ENCODE measurements at places on chromosomes 6 and 20. TPM values are rescaled to one million over a fixed set of nuclear protein-coding genes. Genes with fewer than 3 reads are reported as not detected.

GRCh38 chr6:152091851-152092341 is 284.4 kb downstream of the ESR1 start:
- no peak for DNase-seq

- no peak for DNase-seq
Measured at GRCh38 chr20:37471741-37472235, 49.3 kb upstream of the NNAT start.

- DNase-seq, result no peak
Measured at GRCh38 chr20:54467622-54468021, 7.8 kb upstream of the DOK5 start.

GRCh38 chr20:53159160-53159559 is 187.0 kb downstream of the TSHZ2 start:
- DNase-seq, result no peak

- DNase-seq, result no peak
Measured at GRCh38 chr6:41636833-41637193, 1.5 kb upstream of the MDFI start.

DNA sequence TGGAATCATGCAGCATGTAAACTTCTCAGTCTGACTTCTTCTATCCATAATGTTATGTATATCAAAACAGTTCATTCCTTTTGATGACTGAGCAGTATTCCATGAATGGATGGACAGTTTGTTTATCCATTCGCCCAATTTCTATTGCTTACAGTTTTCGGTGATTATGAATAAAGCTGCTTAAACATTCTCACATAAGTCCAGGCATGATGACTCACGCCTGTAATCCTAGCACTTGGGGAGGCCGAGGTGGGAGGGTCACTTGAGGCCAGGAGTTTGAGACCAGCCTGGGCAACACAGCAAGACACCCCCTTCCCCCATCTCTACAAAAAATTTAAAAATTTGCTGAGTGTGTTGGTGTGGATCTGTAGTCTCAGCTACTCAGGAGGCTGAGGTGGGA is 22.9 kb upstream of the HMGA1 start:
- DNase-seq, result no peak

GRCh38 chr6:117498159-117498558 is 15.7 kb downstream of the DCBLD1 start:
- no peak for DNase-seq

DNA sequence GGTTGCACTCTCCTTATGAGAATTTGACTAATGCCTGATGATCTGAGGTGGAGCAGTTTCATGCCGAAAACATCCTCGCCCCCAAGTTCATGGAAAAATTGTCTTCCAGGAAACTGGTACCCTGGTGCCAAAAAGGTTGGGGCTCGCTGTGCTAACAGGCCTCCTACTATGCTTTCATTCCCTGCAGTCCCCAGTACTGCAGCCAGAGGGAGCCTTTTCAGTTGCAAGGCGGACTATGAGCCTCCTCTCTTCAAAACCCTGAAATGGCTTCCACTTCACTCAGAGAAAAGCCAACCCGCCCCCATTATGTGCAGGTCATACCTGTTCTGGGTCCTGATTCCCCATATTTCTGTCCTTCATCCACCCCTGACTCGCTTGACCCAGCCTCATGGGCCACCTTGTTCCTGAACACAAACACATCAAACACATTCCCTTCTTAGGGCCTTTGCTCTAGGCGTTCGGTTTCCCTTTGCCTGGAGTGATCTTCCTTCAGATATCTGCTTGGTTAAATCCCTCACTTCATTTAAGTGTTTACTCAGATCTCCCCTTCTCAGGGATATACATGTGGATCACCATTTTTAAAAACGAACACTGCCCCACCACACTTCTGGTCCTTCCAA is 173.7 kb downstream of the PHACTR1 start:
- DNase-seq, result no peak

DNA sequence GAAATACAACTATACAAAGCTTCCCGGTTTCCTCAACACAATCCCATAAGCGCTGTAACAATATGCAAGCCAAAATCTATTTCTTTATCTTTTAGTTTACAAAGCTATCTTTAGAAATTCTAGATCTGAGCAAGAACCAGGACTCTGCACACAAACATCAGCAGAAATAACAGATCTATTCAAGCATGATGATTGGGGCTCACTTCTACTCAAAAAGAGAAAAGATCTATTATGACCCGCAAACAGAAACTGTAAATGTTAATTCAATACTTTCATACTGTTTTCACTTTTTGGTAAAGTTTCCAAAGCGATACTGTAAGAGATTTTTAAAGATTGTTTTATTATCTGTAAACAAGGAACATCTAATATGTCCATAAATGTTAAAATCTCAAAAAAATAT is 86.6 kb downstream of the SESN1 start:
- no peak for DNase-seq

DNA sequence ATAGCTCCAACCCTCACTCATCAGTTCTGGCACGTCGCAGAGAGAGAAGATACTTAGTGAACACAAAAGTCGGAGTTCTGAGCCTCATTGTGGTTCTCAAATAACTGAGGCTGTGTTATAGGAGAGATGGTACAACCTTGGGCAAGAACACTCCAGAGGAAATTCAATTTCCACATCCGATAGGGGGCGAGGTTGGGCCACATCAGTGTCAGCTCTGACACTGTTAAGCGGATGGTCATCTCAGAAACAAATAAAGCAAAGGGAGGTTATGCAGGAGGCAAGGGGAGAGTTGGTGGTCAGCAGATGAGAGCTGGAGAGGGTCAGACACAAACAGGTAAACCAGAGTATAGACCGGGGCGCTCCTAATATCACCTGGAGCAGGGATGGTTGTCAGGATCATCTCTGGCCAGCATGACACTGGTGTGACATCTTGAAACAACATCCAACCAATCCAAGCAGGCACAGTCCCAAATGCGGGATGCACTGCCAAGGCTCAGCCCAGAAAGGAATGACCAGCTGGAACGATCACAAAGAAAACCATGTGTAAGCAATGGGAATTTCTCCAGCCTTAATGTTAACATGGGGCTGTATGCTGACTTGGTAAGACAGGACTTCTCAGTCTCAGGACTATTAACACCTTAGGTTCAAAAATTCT is 331.8 kb downstream of the HACE1 start:
- no peak for DNase-seq

GRCh38 chr6:88588938-88589337 is 374.5 kb downstream of the RNGTT start:
- no peak for DNase-seq

DNA sequence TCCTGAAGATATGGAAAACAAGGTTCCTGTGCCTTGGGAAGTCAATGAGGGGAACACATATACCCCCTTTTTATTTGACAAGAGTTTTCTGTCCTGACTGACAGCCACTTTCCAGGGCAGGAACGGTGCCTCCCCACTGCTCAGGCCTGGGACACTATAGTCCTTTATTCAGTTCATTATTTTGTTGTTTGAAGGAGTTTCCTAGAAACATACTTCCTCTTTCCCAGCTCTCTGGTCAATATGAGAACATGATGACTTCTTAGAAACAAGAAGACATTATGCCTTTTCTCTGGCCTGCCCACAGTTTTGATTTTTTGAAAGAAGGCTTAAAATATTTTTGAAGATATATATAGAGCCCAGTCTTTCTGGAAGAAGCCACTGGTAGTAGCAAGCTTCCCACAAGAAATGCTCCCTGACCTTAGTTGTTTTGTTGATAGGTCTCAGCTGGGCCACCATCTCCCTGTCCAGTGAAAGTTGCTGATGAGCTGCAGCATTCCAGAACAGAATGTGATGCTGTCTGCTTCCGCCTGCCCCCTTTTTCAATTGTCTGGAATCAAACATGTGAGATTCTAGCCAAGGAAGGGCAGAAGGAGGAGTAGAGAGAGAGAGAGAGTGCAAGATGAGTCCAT is 350.0 kb upstream of the PRND start:
- peak; percentile 57 for DNase-seq

GRCh38 chr20:41166201-41167117 is 29.1 kb downstream of the PLCG1 start:
- DNase-seq, result no peak

DNA sequence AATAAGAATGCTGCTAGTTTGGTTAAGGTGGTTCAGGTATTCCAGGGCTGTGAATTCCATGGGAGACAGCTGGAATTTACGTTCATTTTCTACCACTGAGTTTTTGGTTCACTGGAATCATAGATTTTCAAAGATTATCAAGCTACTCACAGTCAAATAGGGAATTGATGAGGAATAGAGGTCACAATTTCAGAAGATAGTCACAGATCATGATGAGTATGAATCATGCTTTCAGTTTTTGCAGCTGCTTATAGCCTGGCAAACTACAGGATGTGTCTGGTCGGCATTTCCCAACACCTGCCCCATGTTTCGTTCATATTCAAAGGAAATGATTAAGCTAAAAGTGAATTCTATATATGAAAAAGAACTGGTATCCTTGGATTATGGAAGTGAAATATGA is 58.7 kb downstream of the BCKDHB start:
- DNase-seq, result no peak

DNA sequence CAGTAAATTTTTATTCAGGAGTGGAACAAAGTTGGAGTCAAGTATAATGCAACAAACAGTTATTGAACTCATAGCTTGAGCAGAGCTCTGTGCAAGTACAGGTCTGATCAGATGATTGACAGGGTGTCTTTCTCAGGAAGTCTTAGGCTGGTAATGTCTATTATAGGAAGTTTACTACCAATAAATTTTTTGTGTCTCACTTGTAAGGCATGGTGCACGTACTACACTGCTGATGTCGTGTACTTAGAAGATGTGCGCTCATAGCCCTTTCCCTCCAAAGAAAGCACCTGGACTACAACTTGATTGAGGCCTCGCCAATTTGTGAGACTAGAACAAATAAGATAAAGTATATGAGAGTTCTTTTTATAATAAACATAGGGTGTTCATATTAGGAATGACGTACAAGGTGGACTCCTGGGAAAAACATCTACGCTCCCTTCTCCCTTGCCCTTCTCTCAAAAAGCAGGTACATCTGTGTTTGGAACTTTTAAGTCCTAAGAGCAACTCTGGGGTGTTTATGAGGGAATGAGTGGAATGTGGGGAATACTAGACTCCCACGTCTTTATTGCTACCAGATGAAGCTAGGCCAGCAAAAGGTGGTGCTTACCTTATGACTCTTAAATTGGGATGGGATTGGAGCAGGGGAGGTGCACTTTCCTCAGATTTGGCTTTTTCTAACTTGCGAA is 1.5 kb downstream of the NDUFAF5 start:
- DNase-seq, result no peak

DNA sequence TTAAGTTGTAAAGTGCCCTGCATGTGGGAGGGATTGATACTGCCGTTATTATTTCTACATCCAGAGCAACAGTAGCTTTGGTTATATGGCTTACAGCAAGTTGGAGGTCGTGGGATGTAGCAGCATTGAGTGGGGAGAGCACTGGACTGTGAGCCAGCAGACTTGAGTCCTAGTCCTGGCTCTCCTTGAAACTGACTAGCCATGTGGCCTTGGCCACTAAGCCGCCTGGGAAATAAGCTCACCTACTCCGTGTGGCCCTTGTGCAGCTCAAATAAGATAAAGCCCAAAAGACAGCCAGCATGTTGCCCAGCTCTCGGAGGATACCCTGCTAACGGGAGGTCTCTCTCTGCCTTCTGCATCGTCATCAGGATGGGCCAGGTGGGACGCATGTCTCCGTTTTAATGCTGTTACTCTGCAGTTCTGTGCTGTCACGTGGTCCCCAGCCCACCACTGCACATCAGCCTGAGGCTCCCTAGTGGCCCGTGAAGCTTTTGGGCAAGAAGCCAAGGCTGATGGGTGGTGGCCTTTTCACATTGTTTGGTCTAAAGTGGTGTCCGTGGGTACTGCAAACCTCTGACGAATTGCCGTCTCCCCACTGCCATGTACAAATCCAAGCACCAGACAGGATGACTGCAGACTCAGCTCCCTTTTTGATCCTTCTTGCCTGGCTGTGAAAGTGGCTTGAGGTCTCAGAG is 7.9 kb downstream of the EPB41L1 start:
- DNase-seq, result no peak

- DNase-seq, result no peak
Measured at GRCh38 chr6:72946774-72947173, 278.5 kb downstream of the KHDC1L start.

DNA sequence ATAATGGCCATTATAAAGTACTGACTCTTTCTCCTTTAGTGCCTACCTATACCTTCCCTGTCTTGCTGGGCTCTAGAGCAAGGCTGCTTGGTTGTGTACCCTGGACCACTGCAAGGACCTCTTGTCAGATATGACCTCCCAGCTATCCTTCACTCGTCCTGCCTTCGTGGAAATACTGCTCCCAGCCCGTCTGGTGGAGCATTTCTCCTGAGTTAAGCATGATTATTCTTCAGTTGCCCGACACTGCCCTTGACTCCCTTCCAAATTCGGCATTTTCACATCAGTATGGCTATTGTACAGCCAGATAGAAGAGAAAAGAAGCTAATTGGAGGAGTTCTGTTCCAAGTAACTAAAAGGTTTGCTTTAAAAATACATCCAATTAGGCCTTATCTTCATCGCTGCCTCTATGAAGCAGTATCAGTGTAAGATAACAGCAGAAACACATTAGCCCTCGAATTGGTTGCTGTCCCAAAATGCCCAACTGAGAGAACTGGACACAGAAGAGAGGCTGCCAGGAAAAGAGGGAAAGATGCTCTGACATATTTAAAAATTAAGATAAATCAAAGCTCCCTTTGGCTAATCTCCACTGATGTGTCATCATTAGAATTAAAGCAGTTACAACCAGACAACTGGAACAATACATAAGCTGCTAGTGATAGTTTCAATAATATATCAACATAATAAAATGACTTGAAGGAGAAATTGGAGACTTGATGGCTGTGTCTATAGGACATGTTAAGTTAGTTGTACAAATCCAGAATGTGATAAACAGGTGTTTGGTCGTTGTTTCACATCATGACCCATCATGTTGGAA is 54.4 kb downstream of the OPRM1 start:
- no peak for DNase-seq

- DNase-seq, result no peak
Measured at GRCh38 chr6:34082864-34083626, 62.8 kb downstream of the GRM4 start.

DNA sequence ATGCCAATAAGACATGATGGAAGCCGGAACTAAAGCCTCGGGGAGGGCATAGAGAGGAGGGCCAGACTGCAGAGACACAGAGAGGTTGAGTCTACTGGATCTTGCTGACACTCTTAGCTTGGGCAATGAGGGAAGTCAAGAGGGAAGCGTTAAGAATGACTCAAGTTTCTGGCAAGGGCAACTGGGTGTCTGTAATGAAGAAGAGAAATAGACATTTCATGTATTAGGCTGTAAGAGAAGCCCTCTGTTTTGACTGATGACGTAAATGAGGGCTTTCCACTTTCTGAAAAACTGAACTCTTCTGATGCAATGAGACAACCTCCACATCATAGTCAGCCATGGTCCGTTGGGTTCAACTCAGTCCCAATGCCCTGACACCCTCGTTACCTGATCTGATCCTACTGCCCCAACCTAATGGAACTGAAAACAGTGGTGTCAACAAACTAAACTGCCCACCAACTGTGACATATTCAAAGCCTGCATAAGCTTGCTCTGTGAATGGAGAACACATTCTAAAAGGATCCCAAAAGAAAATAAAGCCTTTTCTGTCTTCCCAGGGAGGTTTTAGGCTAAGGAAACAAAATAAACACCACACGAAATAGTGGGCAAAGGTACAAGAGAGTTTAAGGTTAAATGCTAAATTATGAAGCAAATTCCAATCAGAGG is 45.8 kb upstream of the PNRC1 start:
- DNase-seq, result no peak

The TCP11 gene
- 2.2 TPM for polyA plus RNA-seq

The MYL9 gene
- polyA plus RNA-seq, result 251 TPM

The DDX43 gene
- 0.21 TPM for polyA plus RNA-seq

The OXT gene
- polyA plus RNA-seq, result 1.0 TPM

The MUC21 gene
- polyA plus RNA-seq, result 0.09 TPM

The KHDC3L gene
- not detected for polyA plus RNA-seq

The MDFI gene
- polyA plus RNA-seq, result 47.6 TPM

The COL19A1 gene
- 3.6 TPM for polyA plus RNA-seq

The NRSN1 gene
- 1.1 TPM for polyA plus RNA-seq

The APOM gene
- polyA plus RNA-seq, result 109 TPM

The OPN5 gene
- polyA plus RNA-seq, result 0.51 TPM
